Suppressor macrophage treated with lipopolysaccharide for 4 hours (primary cell): ENCODE measurements at places on chromosomes 4 and X.

DNA sequence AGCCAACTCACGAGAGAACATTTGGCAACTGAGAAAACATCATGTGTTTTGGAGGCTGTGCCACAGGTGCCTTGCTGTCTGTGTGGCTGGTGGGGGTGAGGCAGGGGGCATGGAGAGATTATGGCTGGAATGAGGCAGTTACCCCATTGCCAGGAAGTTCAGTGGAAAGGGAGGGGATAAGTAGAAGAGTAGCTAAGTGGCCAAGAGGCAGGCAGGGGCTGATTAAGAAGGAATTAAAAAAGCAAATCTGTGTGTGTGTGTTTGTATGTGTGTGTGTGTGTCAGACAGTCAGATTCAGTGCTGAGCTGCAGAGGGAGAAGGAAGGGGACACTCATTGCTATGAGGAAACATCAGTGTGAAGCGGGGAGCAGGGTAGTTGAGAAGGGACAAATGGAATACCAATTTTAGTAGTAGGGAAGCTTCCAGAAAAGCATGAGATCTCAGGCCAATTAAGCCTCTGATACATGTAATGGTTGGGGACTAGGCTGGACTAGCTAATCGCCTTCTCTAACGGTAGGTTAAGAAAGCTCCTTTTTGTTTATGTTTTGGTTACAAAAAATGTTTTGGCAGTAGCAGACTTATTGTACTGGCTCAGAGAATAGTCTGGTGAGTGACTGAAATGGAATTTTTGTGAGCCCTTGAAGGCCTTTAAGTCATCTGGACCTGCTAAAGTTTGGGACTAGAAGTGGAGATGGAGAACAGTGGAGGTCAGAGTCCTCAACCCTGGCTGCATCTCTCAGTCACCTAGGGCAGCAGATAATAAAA is 18.5 kb downstream of the TMEM164 start:
- no peak for DNase-seq

- no peak for DNase-seq
These were observed 7.8 kb upstream of the FAM149A start for GRCh38 chr4:186096681-186097165.

GRCh38 chr4:105605493-105605892 is 53.1 kb downstream of the ARHGEF38 start:
- peak; percentile 47 for DNase-seq

- no peak for DNase-seq
These were observed 1100.6 kb downstream of the TECRL start for GRCh38 chr4:63308697-63309096.

DNA sequence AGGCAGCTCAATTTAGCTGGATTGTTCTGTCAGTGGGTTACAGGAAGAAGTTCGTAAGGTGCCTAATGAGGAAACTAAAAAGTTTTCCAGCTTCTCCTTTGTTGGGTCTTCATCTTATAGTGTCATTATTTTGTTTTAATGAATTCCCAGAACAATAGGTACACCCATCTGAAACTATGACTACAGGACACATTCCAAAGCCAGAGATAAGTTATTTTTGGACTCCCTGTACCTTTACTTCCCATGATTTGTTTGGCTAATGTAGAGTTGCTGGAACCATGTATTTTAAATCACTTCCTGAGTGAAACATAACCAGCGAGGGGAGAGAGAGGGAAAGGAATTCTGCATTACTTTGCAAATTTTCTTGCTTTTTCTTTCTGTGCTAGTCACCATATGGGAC is 114.0 kb downstream of the CLCN5 start:
- no peak for DNase-seq

DNA sequence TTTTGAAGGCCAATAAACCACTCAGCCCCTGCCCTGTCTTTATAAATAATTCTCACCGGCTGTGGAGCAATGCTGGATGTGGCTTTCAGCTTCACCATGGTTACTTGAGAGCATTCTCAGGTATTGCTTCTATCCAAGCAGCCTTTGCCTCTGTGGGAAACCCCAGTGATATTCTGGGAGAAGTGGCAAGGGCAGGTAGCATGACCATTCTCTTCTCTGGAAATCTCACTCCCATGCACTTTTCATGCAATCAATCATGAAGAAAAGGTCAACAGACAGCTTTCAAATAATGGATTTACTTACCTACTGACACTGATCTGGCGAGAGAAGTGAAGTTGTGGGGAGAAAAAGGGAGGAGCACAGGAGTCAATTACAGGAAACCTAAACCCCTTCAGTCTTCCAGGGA is 49.5 kb downstream of the UNC5C start:
- DNase-seq = no peak

- no peak for DNase-seq
These were observed 625.5 kb downstream of the TLL1 start for GRCh38 chr4:166498546-166498945.

DNA sequence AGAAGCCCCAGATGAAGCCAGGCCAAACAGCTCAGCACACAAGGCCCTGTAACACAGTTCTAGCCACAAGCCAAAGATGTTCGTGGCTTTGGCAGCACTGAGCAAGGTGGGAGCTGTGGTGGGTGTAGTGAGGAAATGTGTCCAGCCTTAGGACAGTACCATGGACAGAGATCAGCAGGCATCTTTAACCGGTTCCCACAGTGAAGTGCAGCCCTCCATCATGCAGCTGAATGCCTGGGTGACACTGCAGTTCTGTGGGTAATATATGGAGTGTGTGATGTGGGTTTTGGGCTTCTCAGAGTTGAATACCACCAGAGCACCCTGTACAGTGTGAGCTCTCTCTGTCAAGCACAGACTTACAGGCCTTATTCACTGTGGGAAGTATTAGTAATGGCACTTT is 6.0 kb upstream of the NEXMIF start:
- no peak for DNase-seq

DNA sequence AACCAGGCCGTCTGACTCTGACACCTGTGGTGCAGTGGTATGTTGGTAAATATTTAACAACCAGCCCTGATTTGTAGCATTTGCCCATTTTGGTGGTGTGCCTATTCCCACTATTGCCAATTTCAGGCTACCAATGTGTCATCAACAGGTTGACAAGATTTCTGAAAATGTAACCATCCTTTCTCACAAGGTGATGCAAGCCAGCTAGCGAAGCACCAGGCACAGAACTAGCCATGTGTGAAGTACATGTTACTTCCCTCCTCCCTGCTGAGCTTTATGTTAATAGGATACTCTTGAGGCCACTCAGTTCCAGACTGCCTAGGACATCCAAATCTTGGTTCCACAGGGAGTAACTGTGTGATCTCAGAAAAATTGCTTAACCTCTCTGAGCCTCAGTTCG is 7.2 kb upstream of the MAMLD1 start:
- DNase-seq = no peak

DNA sequence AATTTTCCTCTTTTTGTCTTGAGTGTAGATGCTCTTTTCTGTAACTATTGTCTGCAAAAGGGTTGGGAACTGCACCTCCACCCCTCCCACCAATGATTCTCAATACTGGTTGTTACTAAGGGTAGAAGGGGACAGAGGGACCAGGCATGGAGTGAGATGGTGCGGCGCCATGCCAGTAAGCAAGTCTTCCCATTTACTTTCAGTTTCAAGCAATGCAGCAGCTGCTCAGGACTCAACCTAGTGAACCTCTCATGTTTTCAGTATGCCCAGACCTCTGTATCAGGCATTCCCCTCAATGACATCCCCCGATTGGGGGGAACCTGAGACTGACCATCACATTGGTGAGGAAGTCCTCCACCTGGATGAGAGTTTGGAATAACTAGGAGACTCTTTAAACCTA is 41.5 kb downstream of the ZNF81 start:
- no peak for DNase-seq

DNA sequence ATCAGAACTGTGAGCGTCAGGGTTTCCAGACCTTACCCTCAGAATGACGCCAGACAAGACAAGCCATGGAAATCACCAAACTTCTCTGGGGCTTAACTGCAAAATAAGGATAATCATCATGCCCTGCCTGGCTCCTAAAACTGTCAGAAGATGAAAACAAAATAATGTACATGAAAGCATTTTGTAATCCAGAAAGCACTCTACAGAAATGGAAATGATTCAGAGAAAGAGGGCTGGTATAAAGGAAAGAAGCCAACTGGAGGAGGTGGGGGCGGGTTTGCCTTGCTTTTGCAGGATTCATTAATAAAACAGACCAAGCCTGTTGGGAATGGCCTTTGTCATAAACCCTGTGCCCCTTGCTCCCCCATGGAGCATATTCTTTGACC is 47.3 kb downstream of the SEPSECS start:
- no peak for DNase-seq

DNA sequence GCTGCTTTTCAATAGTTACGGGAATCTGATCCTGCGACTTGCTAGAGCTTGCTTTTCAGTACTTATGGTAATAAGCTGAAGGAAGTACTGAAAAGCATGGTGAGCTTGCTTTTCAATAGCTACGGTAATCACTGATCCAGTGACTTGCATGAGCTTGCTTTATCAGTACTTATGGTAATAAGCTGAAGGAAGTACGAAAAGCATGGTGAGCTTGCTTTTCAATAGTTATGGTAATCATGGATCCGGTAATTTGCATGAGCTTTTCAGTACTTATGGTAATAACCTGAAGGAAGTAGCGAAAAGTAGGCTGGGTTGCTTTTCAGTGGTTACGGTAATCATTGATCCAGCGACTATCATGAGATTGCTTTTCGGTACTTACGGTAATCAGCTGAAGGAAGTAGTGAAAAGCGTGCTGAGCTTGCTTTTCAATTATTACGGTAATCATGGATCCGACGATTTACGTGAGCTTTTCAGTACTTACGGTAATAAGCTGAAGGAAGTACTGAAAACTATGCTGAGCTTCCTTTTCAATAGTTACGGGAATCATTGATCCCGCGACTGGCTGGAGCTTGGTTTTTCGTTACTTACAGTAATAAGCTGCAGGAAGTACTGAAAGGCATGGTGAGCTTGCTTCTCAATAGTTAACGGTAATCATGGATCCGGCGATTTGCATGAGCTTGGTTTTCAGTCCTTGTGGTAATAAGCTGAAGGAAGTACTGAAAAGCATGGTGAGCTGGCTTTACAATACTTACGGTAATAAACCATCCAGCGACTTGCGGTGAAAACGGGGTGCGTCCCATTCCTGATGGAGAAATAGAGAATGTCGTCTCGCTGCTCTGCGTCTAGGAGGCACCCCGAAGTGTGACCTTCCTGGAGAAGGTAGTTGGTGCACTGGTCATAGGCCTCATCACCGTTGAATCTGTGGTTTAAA is 6.5 kb downstream of the CRLF2 start:
- peak; percentile 83 for DNase-seq

DNA sequence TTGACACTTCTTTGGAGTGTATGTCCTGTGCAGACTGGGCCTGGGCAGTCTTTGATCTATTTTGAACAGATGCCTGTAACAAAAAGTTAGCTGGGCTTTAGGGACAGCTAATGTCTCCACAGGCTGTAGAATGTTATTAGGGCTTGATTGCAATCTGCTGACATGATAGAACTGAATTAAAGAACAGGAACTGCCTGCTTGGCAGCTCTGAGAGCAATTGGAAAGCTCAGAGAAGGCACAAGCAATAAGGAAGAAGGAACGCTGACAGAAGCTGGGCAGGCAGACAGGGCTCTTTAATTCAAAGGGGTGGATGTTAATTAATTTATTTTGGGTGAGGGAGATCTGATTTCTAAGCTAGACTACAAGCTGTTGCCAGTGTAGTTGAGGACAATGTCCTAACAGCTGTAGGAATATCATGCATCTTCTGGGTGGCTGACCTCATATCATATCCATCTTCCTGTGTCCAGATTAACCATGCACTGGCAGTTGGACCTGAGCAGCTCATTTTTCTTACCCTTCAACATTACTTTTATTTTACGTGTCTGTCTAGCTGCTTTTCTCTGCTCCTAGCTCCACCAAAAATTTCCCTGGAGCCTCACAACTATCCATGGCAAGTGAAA is 20.7 kb upstream of the GRXCR1 start:
- no peak for DNase-seq

DNA sequence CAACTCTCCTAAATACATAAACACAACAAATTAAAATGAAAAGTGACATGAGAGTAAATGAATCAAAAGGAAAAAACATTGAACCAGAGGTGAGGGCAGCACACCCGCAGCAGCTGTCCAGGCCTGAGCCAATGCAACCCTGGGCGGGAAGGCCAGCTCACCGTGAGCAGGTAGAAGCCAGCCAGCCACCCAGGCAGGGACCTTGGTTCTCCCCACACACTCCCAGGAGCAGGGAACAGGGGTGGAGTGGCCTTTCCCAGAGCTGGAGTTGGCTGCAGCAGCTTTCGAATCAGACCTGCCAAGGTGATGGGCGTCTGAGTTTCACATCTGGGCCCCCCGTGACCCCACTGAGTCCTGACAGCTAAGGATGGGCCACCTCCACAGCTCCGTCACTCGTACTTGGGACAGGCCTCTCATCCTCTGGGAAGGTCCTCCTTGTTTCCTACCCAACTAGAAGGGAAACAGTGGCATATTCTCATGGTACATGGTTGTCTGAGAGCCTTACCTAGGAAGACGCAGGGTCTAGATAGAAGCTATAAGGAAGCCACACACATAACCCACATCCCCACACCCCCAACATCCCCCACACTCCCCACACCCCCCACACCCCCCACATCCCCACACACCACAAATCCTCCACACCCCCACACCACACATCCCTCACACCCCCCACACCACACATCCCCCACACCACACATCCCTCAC is 172.2 kb downstream of the DCLK2 start:
- no peak for DNase-seq

GRCh38 chr4:4968161-4968725 is 51.0 kb downstream of the CYTL1 start:
- no peak for DNase-seq

GRCh38 chr4:4486969-4487368 is 54.9 kb downstream of the STX18 start:
- no peak for DNase-seq

DNA sequence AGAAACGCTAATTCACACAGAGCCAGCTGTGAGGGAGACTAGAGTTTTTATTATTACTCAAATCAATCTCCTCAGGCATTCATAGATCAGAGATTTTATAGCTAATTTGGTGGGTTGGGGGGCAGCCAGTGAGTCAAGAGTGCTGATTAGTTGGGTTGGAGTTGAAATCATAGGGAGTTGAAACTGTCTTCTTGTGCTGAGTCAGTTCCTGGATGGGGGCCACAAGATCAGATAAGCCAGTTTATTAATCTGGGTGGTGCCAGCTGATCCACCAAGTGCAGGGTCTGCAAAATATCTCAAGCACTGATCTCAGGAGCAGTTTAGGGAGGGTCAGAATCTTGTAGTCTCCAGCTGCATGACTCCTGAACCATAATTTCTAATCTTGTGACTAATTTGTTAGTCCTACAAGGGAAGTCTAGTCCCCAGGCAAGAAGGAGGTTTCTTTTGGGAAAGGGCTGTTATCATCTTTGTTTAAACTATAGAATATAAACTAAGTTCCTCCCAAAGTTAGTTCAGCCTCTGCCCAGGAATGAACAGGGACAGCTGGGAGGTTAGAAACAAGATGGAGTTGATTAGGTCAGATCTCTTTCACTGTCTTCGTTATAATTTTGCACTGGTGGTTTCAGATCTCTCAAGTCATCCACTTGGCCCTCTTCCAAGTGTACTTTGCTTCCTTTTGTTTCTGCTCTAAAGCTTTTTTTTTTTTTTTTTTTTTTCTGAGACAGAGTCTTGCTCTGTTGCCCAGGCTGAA is 5.4 kb upstream of the NAA11 start:
- DNase-seq = no peak
